Stimulated activated CD8-positive, alpha-beta memory T cell treated with anti-CD3 and anti-CD28 coated beads, Interleukin-7, amount 100 ng/mL, for 24 hours (primary cell): ENCODE measurements at places on chromosomes 2 and 18.

DNA sequence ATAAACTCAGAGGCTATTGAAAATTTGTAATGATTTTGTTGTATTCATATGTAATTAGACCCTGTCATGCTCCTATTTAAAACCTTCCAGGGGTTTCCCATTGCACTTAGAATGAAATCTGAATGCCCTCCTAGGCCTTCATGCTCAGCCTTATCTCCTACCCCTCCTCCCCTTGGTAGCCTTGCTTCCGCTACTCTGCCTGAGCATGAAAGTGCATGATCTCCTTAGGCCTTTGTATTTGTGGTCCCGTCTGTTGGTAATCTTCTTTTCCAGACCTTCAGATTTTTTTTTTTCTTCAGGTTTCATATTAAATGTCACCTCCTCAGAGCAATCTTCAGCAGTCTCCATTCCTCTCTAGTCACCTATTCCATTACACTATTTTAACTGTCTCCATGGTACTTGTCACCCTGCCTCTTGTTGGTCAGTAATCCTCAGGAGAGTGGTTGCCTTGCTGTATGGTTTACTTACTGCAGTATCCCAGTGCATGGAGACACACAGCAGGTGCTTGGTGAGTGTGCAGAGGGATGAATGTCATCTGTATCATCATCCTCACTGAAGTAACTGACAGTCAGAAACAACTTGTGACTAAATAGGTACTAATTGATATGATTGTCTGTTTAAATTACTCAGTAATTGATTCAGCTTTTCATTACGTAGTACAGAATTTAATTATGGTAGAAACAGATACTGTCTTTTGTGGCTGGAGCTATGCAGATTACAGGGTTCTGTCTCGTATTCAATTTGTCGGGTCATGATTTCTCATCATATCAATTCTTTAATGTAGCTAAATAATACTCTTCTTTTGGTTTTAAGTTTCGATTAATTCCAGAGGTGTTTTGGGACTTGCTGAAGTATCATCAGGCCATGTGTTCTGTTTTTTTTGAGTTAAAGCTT is 63.9 kb downstream of the PHLPP1 start:
- no peak for DNase-seq

- no peak for DNase-seq
These were observed 852 bp downstream of the POLI start for GRCh38 chr18:54269893-54270844.

GRCh38 chr18:45836242-45837205 is 11.0 kb downstream of the SIGLEC15 start:
- no peak for DNase-seq

GRCh38 chr2:9703701-9704221 is 73.0 kb upstream of the YWHAQ start:
- no peak for DNase-seq

DNA sequence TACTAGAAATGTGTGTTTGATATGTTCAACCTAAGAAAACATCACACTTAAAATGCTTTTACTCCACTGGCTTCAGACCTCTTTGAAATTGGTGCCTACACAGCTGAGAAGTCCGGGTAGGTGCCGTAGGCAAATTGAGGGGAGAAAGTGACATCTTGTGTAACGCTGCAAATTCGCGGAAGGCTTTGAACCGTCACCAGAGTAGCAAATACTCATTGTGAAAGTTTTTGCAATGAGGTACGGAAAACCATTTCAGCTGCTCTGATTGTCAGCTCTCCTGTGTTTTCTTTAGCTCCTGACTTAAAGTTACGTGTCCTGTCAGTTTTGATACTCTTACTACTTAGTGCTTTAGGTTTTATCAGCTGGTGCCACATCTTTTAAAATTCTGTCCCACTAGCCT is 224.5 kb downstream of the FAM210A start:
- no peak for DNase-seq
